Effector CD8-positive, alpha-beta T cell (primary cell): ENCODE measurements at places on chromosomes 7 and 10.
A peak's percentile ranks its signal among the peaks of the same experiment; 100 is the strongest.

GRCh38 chr7:29224726-29225125 is 30.2 kb downstream of the CHN2 start:
- no peak for DNase-seq

GRCh38 chr10:101142533-101143344 is 11.6 kb downstream of the TLX1 start:
- DNase-seq = no peak

DNA sequence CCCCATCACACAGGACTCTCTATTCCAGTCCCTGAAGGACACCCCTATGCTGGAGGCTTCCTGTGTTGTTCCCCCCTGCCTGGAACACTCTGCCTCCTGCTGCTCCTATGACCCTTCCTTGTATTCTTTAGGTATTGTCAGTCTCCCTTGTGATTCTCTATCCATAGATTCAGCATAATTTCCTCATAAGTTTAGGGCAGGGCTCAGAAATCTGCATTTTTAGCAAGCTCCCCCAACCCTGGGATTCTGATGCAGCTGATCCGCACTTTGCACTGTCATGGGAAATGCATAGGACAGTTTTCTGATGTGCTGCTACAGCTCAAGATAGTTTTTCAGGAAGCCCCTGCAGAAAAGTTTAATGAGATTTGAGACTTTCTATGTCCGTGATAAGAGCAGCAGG is 79.9 kb downstream of the ADRA2A start:
- no peak for DNase-seq

DNA sequence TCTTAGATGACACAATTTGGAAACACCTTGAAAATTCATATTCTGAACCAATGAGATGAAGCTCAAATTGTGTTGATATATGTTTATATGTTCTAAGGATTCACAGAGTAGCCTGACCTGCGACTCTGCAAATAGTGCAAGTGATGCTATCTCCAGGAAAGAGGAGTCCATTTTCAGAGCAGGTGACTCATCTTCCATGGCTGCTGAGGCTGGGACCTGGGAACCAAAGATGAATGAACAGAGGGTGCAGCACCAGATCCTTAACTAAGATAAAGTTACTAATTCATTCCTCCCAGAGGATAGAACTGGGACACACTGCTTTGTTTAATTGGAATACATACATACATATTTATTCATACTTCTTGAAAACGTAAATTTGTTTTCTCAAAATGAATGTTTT is 240.6 kb upstream of the SEMA3C start:
- no peak for DNase-seq

- DNase-seq = no peak
Measured at GRCh38 chr7:132214452-132214851, 361.8 kb downstream of the PLXNA4 start.

DNA sequence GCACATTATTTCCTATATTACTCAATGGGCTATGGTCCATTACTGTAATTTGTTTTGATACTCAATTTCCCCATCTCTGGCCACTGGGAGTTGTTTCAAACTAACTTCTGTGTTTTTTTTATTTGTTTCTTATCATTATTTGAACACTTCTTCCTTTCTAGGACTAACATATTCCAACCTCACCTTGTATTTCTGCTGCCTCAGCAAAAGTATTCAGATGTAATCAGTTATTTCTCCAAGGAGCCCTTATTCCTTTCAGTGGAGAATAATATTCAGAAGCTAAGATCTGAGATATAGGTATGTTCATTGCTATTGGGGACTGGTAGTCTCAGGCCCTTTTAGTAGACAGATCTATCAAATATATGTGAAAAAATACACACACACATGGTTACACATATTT is 36.9 kb downstream of the TMEM168 start:
- DNase-seq = no peak

- DNase-seq = no peak
Measured at GRCh38 chr7:108427766-108428165, 28.5 kb downstream of the NRCAM start.

GRCh38 chr7:86282014-86282682 is 361.6 kb upstream of the GRM3 start:
- no peak for DNase-seq

GRCh38 chr10:107847620-107848019 is 683.1 kb upstream of the SORCS1 start:
- no peak for DNase-seq

GRCh38 chr7:142805350-142806021 is 34.7 kb downstream of the PRSS2 start:
- DNase-seq = no peak

DNA sequence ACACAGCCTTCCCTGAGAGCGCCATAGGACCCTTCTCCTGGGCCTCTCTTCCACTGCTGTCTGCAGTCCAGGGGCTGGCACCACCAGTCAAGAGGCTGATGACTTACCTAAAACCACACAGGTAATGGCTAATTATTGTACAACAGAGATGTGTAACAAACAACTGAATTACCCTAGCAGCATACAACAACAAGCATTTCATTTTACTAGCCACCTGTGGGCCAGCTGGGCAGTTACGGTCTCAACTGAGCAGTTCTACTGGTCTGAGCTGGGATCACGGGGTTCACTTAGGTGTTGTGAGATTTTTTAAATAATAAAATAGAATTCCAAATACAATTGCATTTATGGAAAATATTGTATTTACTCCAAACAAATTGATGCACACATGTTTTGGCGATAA is 431.9 kb downstream of the TNS3 start:
- DNase-seq = no peak

GRCh38 chr10:9792181-9792580 is 1225.5 kb upstream of the CELF2 start:
- no peak for DNase-seq

GRCh38 chr7:106063692-106064091 is 48.4 kb downstream of the SYPL1 start:
- no peak for DNase-seq

DNA sequence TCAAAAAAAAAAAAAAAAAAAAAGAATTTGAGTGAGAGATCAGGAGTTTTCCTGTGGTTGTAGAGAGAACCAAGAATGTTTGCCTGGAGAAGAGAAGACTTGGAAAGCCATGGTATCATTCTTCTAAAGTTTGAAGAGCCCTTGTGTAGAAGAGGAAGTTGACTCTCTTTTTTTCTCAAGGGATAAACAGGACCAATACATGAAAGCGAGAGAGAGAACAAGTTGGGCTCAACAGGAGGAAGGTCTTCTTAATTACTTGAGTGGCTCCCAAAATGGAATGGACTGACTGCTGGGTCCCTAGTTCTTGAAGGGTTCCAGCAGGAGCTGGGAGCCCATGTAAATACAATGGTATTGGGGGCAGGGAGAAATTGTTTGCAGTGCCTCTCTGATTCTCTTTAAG is 173.3 kb upstream of the ADO start:
- DNase-seq = no peak

GRCh38 chr7:86913709-86914108 is 145.7 kb downstream of the ELAPOR2 start:
- no peak for DNase-seq

- no peak for DNase-seq
Measured at GRCh38 chr10:55019439-55019838, 218.4 kb upstream of the PCDH15 start.

GRCh38 chr10:9010093-9010492 is 955.6 kb downstream of the GATA3 start:
- peak; percentile 12 for DNase-seq

GRCh38 chr10:5283305-5284158 is 81.2 kb upstream of the UCN3 start:
- DNase-seq = no peak

DNA sequence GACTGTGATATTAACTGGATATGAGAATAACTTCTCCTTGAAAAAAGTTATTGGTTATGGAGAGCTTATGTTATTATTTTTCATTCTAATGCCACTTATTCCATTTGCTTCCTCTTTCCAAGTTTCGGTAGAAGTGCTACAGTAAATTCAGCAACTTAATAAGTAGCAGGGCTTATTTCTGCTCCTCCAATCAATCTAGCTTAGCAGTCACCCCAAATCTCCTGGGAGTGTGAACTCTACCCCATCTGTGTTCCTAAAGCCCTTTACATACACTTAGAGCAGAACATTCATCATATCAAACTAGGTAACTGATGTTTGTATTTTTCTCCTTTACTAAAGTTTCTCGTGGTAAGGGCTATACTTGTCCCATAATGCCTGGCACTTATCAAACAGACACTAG is 8.7 kb downstream of the ARL3 start:
- DNase-seq = no peak

- no peak for DNase-seq
Measured at GRCh38 chr7:22653951-22654350, 73.0 kb upstream of the IL6 start.

DNA sequence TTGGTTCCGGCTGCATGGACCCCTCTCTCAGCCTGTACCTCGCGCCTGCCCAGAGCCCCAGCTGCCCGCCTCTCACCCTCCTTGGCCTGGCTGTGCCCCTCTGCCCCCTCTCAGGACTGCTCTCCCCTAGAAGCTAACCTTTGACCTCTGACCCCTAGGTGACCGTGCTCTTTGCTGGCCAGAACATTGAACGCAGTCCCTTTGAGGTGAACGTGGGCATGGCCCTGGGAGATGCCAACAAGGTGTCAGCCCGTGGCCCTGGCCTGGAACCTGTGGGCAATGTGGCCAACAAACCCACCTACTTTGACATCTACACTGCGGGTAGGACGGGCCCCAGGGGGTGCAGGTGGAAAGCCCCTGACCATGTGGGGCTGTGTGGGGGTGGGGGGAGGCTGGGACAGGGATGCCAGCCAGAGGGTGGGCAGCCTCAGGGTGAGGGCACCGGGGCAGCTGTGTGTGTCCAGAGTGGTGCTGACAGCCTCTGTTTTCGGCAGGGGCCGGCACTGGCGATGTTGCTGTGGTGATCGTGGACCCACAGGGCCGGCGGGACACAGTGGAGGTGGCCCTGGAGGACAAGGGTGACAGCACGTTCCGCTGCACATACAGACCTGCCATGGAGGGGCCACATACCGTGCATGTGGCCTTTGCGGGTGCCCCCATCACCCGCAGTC is 8.0 kb downstream of the FLNC start:
- no peak for DNase-seq

DNA sequence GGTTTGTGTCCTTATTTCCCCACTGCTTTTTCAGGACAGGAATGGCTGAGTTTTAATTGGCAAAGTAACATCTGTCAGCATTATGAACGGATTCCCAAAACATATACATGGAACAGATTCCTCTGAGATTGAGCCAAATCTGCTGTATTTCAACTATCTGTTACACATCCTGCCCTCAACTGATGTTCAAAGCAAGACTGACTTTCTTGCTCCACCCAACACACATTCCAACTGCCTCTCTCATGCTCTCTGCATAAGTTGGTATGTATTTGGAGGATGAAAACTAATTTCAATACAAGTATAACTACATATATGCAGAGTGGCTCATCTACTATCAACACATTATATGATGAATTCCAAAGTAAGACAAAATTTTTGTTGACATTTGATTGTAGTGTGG is 342.2 kb downstream of the GATA3 start:
- DNase-seq = no peak

GRCh38 chr7:126931581-126931980 is 321.2 kb downstream of the GRM8 start:
- DNase-seq = no peak

DNA sequence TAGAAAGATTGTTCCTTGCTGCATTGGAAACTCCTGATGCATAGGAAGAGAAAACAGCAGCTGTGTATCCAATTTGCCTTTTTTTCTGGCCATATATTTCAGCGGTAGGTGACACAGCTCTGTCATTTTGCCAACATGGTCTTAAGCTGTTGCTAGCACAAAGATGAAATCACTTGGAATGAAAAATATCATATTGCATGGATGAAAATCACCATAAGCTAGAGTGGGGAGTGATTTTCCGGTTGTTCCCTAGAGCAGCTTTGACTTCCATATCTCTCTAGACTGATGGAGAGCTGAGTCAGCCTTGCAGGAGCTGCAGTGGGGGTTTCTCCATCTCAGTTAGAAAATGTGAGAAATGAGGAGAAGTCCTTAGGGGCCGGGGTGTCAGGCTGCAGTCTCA is 38.3 kb upstream of the BTBD16 start:
- DNase-seq = no peak

DNA sequence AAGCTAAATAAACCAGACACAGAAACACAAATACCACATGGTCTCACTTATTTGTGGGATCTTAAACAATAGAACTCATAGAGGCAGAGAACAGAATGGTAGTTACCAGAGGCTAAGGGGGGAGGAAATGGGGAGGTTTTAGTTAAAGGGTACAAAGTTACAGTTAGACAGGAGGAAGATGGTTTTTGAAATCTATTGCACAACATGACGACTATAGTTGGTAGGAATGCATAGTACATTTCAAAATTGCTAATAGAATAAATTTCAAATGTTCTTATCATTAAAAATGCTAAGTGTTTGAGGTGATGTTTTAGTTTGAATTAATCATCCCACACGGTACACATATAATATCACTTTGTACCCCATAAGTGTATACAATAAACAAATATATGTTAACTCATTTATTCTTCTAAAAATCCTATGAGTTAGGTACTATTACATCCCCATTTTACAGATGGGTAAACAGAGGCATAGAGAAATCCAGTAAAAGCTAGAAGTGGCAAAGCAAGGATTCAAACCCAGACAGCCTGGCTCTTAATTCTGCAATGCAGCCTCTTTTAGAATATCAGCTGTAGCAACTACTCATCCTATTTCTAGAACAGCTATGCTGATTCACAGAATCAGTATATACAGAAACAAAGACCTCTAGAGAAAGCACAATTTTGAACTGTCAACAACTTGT is 50.9 kb downstream of the HBP1 start:
- DNase-seq = no peak

DNA sequence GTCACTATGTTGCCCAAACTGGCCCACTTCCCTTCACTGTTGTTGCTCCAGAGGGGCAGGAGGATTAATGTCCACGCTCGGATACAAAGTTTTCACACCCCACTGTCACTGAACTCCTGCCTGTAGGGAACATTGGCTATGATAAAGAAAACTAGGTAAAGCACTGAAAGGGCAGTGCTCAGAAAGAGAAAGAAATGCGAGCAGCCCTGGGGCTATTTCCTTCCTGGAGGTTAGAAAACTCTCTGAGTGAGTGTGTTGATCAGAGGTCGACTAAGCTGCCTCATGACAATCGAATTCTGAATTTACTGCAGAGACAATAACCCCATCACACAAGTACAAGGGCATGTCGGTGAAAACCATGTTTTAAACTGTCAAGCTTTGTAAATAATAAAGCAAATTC is 227.2 kb upstream of the PITRM1 start:
- no peak for DNase-seq

GRCh38 chr10:70950801-70951200 is 62.4 kb upstream of the PCBD1 start:
- DNase-seq = no peak

- no peak for DNase-seq
Measured at GRCh38 chr10:1595726-1596125, 141.6 kb downstream of the ADARB2 start.

DNA sequence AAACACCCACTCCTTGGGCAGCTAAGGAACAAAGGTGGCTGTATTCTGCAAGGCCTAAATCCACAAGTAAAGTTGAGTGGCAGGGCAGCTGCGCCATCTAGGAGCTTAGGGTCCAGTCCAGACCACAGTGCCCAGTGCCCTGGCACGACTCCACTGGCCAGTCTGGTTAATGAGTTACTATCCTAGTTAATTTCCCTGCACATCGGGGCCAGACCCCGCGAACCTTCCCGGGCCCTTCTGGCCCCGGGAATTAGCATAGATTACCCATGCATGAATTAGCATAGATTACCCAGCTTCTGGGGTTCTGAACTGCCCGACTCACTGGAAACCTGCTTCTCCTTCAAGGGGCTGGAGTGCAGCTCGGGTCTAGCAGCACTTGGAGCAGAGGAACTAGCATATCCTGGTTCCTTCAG is 3.2 kb upstream of the EMX2 start:
- no peak for DNase-seq

GRCh38 chr10:33596422-33596821 is 262.0 kb upstream of the NRP1 start:
- no peak for DNase-seq

GRCh38 chr10:62380016-62380415 is 5.8 kb downstream of the ZNF365 start:
- no peak for DNase-seq
